Omental fat pad (tissue), 4 donors: ENCODE measurements at places on chromosomes 3 and 15. TPM values are rescaled to one million over a fixed set of nuclear protein-coding genes. Genes with fewer than 3 reads are reported as not detected.

- no peak for DNase-seq
These were observed 4.0 kb downstream of the PARP3 start for GRCh38 chr3:51945926-51946705.

- no peak for DNase-seq
These were observed 103.0 kb downstream of the GBE1 start for GRCh38 chr3:81658322-81658997.

The TMC3 gene
- not detected for total RNA-seq

The LRRC31 gene
- total RNA-seq: not detected

The OSTN gene
- not detected for total RNA-seq
